Fibroblast of skin of left biceps (primary cell): ENCODE measurements at places on chromosomes 1 and 21.

DNA sequence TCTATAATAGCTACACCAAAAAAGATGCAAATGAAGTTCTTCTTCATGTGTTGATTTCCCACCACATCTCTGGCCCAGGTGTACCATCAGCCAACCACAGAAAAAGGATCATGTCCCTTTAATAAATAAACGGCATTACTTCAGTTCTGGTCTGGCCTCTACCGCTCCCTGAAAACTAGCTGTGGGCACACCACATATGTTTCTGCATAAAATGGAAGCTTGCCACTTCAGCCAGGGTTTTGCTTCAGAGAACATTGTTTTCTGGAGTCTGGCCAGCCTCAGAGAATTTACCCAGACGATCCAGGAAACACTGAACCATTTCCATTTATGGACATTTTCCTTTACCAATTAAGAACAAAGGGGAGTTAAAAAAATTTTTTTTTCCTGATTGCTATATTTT lies 5.8 kb upstream of the LAMC2 start:
- peak; percentile 87 for DNase-seq

GRCh38 chr1:181429462-181429861 lies 53.9 kb upstream of the CACNA1E start:
- no peak for DNase-seq

DNA sequence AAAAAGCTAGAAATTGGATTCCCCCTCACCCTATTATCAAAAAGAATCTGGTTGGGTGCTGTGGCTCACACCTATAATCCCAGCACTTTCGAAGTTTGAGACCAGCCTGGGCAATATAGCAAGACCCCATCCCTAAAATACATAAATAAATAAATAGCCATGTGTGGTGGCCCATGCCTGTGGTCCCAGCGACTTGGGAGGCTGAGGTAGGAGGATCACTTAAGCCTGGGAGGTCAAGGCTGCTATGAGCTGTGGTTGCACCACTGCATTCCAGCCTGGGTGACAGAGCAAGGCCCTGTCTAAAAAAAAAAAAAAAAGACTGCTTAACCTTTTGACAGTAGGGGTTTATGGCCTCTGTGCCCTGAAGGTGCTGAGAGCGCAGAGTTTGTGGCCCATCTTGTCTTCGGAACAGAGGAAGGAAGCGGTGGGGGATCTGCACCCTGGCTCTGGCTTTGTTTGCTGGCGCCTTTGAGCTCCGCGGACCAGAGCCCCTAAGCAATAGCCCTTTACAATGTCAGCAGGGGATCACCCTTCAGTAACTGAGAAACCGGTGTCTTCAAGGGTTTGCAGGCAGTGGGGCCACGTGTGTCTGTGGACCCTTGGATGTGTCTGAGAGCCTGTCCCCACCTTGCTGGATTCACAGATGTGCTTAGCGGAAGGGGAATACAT lies 22.1 kb downstream of the SLC2A7 start:
- no peak for DNase-seq

GRCh38 chr1:172699695-172700227 lies 40.9 kb downstream of the FASLG start:
- DNase-seq, result no peak

GRCh38 chr1:180116964-180117763 lies 37.5 kb upstream of the QSOX1 start:
- DNase-seq, result no peak
